ENCODE measurements at places on chromosomes 12 and 14.
A peak's percentile ranks its signal among the peaks of the same experiment; 100 is the strongest.

DNA sequence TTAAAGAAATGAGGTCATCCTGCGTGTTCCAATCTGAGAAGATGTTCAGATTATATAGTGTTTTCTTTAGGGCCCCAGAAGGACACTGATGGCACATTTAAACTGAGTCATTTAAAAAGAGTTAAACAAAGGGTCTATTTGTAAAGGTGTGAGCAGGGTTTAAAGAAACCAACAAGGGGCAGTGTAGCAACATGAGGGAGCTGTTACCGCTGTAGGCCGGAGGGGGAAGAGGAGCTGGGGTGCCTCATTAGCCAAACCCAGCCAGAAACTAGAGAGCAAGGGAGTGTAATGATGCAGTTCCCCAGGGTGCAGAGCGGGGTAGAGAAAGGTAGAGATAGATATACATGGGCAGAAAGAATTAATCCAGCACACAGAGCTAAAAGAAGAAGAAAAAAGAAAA lies 160.4 kb downstream of the TBX5 start:
- no peak for DNase-seq

GRCh38 chr12:112258926-112259325 lies 123.3 kb downstream of the HECTD4 start:
- DNase-seq, result no peak

DNA sequence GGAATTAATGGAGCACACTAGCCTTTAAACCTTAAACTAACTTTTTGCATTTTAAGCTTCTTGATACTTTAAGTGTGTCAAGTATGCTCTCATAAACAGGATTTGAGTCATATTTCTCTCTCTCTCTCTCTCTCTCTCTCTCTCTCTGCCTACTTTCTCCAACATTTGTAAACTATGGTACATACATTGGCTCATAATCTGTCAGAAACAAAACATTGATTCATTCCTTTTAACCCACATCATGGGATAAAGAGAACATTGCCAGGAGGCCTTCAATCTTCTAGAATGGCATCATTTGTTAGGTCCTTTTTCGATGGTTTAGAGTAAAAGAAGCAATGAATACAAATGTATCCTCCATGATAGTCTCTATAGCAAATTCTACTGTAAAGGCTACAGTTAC lies 81.6 kb upstream of the RERGL start:
- no peak for DNase-seq

DNA sequence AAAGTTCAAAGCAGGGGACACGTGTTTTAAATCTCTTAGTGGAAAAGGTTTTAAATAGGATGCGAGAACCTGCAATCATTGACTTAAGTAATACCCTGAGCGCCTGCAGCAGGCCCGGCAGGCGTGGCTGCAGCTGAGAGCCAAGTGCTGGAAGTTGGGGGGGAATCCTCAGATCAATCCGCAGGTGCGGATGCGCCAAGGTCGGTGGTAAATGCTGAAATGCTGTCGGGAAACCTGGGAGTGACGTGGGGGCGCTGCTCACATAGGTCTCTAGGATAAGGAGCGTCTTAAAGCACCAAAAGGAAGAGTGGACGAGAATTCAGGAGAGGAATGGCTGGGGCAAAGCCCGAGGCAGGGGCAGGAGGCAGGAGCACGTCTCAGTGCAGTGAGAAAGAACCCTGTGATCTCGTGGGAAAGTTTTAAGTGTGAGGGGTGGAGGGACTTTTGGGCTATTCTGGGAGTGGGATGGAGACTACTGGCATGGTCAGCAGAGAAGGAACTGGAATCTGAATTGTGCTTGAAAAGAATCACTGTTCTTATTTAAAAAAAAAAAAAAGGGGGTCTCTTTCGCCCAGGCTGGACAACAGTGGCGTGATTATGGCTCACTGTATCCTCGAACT lies 883 bp upstream of the CDCA4 start:
- DNase-seq, result peak; percentile 16

DNA sequence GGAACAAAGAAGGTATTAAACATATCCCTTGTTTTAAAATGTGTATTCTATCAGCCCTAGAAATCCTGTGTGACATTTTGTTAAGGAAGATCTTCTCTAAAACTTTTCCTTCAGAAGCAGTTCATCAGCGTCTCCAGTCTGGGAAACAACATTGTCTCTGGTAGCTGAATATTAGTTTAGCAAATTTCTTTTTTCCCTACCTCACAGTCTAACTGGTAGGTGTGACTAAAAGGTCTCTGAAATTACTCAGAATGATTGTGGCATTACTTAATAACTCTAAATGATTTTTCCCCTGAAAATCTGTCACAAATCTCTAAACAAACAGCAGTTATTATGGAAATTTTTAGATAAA lies 1044.8 kb downstream of the FLRT2 start:
- DNase-seq, result no peak

GRCh38 chr12:93275589-93275988 lies 102.1 kb upstream of the NUDT4 start:
- DNase-seq, result no peak

GRCh38 chr12:30953951-30954751 lies 27.6 kb downstream of the TSPAN11 start:
- no peak for DNase-seq

DNA sequence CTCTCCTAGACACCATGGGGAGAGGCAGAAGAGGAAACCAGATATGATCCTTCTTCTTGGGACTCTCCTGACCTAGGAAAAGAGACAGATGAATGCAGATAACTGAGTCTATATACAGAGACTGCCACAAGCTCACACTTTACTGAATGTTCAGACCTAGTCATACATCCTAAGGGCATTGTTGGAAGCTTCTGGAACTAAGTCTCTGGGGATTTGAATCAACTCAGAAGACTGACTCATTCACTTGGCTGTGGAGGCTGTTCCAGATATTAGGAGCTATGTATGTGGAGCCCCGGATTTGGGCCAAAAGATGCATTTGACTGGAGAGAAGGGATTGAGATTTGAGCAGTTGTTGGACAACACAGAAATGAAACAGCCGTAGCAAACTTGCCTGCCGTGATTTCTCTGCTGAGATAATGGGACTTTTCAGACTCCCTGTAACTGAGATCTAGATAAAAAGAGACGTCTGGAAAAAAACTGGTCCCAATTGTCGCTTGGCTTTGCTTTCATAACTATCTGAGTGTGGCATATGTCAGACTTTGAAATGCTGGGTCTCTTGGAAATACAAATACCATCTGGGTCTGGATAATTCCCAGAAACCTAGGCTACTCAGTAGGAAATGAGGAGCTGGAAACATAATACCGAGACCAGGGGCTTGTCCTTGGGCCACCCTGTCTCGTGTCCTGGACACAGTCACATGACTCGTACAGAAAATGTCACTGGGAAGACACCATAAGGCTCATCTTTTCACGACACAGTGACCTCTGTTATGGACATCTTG lies 396.8 kb downstream of the NUAK1 start:
- no peak for DNase-seq

DNA sequence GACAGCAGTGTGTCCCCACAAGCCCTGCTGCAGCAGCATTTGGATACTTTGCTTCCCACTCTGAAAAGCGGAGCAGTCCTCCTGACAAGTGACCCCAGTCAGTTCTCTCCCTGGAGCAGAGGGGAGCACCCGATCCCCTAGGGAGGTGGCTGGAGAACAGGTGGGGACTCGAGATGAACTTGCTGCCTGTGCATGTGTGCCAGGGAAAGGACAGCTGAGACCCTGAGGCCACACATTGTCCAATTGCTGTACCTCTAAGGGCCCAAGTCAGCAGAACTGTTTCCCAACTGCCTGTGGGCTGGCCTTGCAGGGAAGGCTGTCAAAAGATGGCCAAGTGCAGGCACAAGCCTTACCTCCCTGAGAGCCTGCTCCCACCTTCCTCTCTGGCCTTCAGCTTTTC lies 55.1 kb downstream of the IFT43 start:
- no peak for DNase-seq

DNA sequence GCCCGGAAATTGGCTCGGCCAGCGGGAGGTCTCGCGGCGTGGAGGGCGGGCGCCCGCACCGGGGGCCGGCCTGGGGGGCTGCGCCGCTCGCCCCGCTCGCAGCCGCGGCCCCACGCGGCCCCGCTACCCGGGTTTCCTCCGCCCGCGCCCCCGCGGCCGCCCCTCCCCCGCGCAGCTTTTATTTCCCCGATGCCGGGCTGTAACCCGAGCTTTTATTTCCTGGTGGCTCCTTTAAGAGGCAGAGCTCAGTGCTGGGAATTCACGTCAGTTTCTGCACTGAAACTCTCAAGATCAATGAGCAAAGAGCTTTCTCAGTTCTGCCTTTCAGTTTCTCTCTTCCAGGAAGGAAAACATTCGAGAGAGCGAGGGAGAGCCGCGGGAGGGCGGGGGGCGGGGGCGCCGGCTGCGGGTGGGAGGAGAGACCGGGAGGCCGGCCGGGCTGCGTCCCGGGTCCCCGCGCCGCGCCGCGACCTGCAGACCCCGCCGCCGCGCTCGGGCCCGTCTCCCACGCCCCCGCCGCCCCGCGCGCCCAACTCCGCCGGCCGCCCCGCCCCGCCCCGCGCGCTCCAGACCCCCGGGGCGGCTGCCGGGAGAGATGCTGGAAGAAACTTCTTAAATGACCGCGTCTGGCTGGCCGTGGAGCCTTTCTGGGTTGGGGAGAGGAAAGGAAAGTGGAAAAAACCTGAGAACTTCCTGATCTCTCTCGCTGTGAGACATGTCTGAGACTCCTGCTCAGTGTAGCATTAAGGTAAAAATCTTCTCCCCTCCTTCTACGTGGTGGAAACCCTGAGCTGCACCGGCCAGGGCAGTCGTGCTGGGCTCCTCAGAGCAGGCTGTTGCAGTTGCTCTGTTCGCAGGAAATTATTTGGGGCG lies at the start of gene ETV6:
ETV6 (plus strand) TSS at position 262 of the 873 bp plus-strand sequence; CDS start at position 716, 454 bp downstream.
- DNase-seq, result peak; percentile 69

DNA sequence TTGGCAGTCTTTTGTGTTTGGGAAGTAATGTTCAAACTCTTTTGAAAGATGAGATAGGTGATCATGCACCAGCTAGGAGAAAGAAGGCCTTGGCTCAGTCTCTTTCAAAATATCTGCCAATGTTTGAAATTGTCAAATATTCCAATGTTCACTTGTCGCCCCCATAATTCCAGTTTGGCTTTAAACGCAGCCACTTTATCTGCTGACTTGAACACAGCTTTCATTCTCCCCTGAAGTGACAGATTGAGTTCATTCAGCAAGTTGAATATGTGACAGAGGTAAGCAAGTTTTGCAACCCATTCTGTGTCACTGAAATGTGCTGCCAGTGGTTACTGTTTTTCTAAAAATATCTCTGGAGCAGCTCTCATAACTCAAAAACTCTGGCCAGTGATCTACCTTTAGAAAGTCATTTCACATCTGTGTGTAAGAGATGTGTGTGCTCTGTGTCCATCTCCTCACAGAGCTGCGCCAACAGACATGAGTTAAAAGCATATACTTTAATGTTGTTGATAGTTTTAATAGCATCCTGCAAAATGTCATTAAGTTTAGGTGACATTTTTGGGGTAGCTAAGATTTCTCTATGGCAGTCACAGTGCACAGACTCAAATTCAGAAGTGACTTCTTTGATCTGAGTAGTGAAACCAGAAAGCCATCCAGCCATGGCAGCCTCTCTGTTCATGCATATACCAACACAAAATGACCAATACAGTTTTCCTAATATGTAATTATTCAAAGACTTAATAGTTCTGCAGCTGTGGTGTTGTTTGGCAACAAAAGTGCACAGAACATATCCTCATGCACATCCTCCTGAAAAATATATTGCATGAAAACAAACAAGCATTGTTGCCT lies 614.3 kb upstream of the MIS18BP1 start:
- DNase-seq, result no peak

- DNase-seq, result no peak
Measured at GRCh38 chr12:86663173-86663572, 407.0 kb upstream of the MGAT4C start.

GRCh38 chr12:54009171-54010052 lies 627 bp downstream of the HOXC8 start:
- DNase-seq, result no peak

- DNase-seq, result no peak
Measured at GRCh38 chr14:39467889-39468524, 35.8 kb upstream of the FBXO33 start.

DNA sequence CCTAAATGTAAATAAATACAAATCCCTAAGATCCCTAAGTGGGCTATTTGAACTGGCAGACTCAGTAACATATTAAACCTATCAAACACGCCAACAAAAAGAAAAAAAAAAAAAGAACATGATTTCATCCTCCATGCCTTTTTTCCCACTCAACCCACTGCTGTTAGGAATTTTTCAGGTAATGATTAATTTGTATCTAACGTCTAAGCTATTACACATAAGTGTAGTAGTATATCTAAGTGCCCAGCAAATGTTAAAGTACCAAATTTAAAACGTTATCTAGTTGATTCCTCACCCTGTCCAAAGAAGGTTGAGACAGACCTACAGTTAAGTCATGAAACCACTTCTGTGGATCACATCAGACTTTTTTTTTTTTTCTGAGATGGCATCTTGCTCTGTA lies 16.4 kb upstream of the ARID4A start:
- no peak for DNase-seq

GRCh38 chr14:74048281-74048680 lies 29.1 kb downstream of the BBOF1 start:
- no peak for DNase-seq

GRCh38 chr12:102436867-102437266 lies 43.5 kb downstream of the IGF1 start:
- DNase-seq, result no peak

- no peak for DNase-seq
Measured at GRCh38 chr12:122983789-122984515, 3.5 kb downstream of the ARL6IP4 start.

- DNase-seq, result no peak
Measured at GRCh38 chr12:6978611-6979011, 7.9 kb downstream of the EMG1 start.

GRCh38 chr14:71658261-71658860 lies 273.9 kb upstream of the RGS6 start:
- DNase-seq, result no peak

GRCh38 chr12:97404543-97404942 lies 58.1 kb upstream of the RMST start:
- DNase-seq, result no peak

DNA sequence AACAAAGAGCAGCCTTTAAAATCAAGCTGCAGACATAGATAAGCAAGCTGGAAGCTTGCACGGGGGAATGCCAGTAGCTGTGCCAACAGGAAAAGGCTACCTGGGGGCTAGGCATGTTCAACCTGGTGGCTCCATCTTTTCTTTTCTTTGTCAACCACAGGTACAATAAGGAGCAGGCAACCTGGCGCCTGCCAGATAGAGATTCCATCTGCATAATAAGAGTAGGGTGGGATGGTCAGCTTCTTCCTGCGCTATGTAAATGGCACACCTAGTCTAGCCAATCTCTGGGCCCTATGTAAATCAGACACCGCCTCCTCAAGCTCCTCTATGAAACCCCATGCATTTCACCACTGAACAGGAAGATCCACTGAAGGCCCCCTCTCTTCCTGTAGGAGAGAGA lies 87.4 kb upstream of the PKP2 start:
- no peak for DNase-seq

DNA sequence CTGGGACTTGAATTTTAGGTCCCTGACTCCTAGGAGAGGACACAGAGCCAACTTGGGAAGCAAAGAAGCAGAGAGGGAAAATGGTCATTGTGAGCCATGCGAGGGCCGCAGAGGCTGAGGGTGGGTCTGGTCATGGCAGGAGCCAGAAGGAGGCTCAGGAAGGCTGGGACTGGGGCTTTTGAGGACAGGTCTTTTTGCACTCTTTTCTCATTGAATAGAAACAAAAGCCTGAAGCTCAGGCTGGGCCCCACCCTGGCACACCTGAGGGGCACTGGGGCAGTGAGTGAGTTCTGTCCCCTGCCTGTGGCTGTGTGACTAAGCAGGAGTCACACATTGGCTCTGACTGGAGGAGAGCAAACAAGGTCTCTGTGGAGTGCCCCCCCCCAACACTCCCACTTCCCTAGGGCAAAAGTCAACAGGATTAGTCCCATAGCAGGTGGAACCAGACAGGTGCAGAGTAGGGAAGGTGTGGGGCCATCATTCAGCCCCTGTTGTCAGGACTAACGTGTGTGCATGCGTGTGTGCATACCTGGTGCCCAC lies 2.8 kb downstream of the KRT7 start:
- DNase-seq, result no peak

- no peak for DNase-seq
Measured at GRCh38 chr14:103713304-103714062, 1.8 kb downstream of the XRCC3 start.
